ENCODE measurements at places on chromosomes 3 and 15. TPM values are rescaled to one million over a fixed set of nuclear protein-coding genes. Genes with fewer than 3 reads are reported as not detected.
A peak's percentile ranks its signal among the peaks of the same experiment; 100 is the strongest.

GRCh38 chr3:128424508-128425069 is 42.1 kb downstream of the DNAJB8 start:
- DNase-seq: peak; percentile 42
- peaks cover 16% of the 10 kb centered on the region for H3K27me3 ChIP-seq
- no peak overlapping the region for H3K4me3 ChIP-seq
- H3K36me3 ChIP-seq: no peaks in the 10 kb centered on the region

Gene ZBBX
- 1.3 TPM for total RNA-seq

GRCh38 chr3:177746337-177746933 is 549.2 kb upstream of the TBL1XR1 start:
- no peak overlapping the region for H3K27ac ChIP-seq

DNA sequence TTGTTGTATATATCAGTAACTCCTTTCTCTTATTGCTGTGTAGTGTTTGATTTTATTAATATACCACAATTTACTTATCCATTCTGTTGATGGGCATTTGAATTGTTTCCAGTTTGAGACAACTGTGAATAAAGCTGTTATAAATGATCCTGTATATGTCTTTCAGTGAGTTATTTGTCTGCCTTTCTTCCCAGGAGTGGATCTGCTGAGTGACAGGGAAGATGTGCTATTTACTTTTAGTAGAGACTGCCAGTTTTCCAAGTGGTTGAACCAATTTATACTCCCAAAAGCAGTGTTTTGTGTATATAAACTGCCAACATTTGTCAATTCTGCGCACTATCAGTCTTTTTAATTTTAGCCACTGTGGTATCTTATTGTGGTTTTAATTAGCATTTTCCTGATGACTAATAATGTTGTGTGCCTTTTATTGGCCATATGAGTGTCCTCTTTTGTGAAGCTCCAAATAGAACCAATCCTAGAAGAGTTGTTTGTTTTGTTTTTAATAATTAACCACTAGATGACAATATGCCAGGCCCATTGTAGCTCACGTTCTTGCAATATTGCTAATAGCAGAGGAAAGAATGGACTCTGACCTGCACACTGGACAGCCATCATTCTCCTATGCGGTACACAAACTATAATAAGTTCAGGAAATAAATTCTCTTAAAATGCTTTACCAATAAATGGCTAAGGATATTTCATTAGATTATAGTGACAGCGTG is 25.3 kb downstream of the TRANK1 start:
- H3K4me3 ChIP-seq: no peak overlapping the region
- DNase-seq: no peak
- H3K27me3 ChIP-seq: no peaks in the 10 kb centered on the region
- H3K36me3 ChIP-seq: no peaks in the 10 kb centered on the region

Gene SLC2A2
- total RNA-seq: not detected

GRCh38 chr3:95750097-95750496 is 1064.3 kb upstream of the EPHA6 start:
- no peaks in the 10 kb centered on the region for H3K27me3 ChIP-seq
- no peaks in the 10 kb centered on the region for H3K36me3 ChIP-seq
- DNase-seq: no peak
- no peak overlapping the region for H3K27ac ChIP-seq
- no peaks in the 10 kb centered on the region for H3K4me1 ChIP-seq
- H3K4me3 ChIP-seq: no peak overlapping the region

DNA sequence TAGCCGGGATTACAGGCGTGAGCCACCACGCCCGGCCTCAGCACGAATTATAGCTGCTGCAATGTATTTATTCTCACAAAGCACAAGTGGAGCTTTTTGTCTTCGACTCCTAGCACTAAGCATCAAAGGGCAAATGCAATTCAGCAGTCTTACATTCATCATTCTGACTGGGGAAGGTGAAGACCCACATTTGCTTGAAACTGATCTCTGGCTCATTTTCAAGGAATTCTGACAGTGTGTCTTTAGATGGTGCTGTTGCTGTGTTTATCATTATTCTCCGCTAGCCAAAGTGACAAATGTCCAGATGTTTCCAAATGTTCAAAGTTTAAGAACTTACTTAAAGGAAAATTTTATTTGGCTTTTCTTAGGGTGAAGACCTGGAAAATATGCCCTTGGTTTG is 55.9 kb downstream of the SGO1 start:
- no peak for DNase-seq
- no peaks in the 10 kb centered on the region for H3K4me1 ChIP-seq
- no peak overlapping the region for H3K4me3 ChIP-seq
- H3K36me3 ChIP-seq: no peaks in the 10 kb centered on the region

- DNase-seq: peak; percentile 90
- H3K36me3 ChIP-seq: peaks cover 41% of the 10 kb centered on the region
These were observed 2.0 kb downstream of the AP2M1 start for GRCh38 chr3:184176377-184177330.

Gene OCA2
- total RNA-seq: 2.4 TPM

- no peaks in the 10 kb centered on the region for H3K4me1 ChIP-seq
- no peak for DNase-seq
- no peak overlapping the region for H3K4me3 ChIP-seq
- H3K27me3 ChIP-seq: no peaks in the 10 kb centered on the region
These were observed 279.0 kb downstream of the CTNNB1 start for GRCh38 chr3:41478278-41478677.

Gene ITIH3
- 0.36 TPM for total RNA-seq

GRCh38 chr15:65903296-65904073 is 34.2 kb downstream of the RAB11A start:
- no peaks in the 10 kb centered on the region for H3K27me3 ChIP-seq
- peaks cover 23% of the 10 kb centered on the region for H3K36me3 ChIP-seq
- H3K27ac ChIP-seq: no peak overlapping the region
- peaks cover 5% of the 10 kb centered on the region for H3K4me1 ChIP-seq

Measured in astrocyte (in vitro differentiated cells and primary cell).